ENCODE measurements at places on chromosomes 11 and 22. TPM values are rescaled to one million over a fixed set of nuclear protein-coding genes. Genes with fewer than 3 reads are reported as not detected.

The BATF2 gene
- total RNA-seq: not detected

The TBX10 gene
- total RNA-seq: not detected

The KIF18A gene
- 2.6 TPM for total RNA-seq

The CHRM1 gene
- total RNA-seq: not detected

The BARX2 gene
- total RNA-seq: not detected

The HSPB2 gene
- not detected for total RNA-seq

The OTOG gene
- total RNA-seq: not detected

The OR52H1 gene
- not detected for total RNA-seq

DNA sequence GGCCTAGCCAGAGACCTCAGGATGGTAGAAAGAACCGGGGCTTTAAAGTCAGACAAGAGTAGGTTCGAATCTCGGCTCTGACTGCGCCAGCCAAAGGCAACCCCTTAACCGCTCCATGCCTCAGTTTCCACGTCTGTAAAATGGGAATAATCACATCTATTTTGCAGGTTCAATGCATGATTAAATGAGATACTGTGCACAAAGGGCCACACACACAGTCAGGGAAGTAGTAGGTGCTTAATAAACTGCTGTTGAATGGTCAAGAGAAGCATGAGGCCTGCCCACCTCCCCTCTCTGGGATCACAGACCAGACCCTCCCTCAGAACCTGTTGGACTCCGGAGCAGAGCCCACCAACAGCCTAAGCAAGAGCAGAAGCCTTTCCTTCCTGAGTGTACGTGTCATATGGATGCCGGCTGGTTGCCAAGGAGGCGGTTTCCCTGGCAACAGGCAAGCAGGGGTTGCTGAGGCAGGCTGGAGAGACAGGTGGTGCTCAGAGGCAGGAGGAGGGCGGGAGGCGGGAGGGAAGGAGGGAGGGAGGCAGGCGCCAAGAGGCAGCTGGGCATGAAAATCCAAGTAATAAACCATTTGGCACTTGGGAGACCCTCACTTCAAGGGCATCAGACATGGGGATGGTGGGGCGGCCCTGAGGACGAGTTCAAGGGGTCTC is 43.9 kb downstream of the NFAM1 start:
- no peak for DNase-seq

- no peak for DNase-seq
These were observed 60.7 kb upstream of the CCDC89 start for GRCh38 chr11:85746670-85747069.

DNA sequence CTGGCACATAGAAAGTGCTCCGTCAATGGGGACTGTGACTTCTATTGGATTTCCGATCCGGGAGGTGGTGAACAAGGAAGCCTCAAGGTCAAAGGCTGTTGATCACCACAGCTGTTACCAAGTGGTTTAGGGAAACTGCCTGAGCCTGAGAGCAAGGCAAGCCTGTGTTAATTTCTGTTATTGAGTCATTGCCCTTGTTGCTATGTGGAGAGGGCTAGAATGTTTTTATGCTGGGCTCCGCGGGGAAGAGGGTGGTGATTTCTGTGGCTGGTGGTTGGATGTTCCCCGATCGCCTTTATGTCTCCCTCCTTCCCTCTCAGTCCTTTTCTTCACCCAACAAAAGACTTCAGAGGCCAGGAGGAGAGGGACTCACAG is 108.5 kb upstream of the ALX4 start:
- no peak for DNase-seq

- no peak for DNase-seq
These were observed 24.7 kb downstream of the PATZ1 start for GRCh38 chr22:31321421-31321820.

- no peak for DNase-seq
These were observed 133.5 kb upstream of the ZBED5 start for GRCh38 chr11:10991393-10991792.

- no peak for DNase-seq
These were observed 61.9 kb downstream of the BMAL1 start for GRCh38 chr11:13339195-13340153.

- peak; percentile 89 for DNase-seq
These were observed 12.2 kb upstream of the NPAS4 start for GRCh38 chr11:66408488-66409214.

DNA sequence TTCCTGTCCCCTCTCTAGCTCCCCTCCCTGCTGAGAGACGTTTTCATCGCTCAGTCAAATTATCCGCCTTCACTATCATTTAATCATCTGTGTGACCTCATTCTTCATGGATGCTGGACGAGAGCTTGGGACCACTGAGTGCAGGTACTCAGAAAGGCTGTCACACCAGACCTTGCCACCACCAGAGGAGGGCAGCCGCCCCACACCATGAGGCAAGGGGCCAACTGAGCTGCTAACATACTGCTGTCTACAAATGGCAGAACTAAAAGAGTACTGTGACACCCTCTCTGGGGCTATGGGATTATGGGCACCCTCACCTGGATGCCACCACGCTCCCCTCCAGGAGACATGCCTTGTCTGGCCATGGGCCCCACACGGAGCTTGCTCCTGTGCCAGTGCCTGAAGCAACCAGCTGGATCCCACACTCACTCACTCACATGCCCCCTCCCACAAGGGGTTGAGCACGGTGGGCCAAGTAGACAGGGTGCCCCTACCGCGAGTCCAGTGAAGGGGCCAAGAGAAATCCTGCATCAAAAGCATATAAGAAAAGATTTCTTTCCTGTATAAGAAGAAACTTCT is 670.0 kb upstream of the CCDC90B start:
- DNase-seq: no peak

DNA sequence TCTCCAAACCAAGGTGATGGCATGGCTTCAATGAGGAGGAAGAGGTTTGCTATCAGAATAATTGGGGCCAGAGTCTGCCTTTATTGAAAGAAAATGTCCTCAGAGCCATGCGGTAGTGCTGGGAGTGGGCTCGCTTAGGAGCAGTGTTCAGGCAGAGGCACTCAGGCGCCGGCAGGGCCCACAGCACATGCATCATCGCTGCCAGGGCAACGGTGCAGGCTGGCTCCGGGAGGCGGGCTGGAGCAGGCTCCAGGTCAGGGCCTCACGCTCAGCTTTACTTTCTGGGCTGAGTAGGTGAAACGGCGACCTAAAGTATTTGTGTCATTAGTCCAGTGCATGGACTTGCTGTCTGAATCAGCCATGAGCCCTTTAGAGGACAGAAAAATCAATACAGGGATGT is 169.9 kb upstream of the CCDC90B start:
- no peak for DNase-seq

DNA sequence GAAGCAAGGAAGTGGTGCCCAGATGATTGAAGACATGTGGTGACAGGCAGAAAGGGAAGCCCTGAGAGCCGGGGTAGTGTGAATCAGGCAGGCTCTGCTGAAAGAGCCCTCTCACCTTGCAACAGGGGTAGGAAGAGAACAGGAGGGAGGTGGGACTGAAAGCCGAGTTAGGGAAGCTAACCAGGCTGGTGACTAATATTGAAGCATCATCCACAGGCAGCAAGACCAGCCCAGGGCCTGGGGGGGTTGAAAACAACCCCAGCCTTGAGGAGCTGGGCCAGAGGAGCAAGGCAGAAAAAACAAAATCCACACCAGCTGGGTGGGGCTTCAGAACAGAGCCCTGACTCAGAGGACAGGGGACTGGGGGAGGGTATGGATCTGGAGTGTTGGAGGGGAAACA is 35.0 kb upstream of the CRTAM start:
- no peak for DNase-seq

- no peak for DNase-seq
These were observed 1.1 kb downstream of the MB start for GRCh38 chr22:35616043-35616442.

DNA sequence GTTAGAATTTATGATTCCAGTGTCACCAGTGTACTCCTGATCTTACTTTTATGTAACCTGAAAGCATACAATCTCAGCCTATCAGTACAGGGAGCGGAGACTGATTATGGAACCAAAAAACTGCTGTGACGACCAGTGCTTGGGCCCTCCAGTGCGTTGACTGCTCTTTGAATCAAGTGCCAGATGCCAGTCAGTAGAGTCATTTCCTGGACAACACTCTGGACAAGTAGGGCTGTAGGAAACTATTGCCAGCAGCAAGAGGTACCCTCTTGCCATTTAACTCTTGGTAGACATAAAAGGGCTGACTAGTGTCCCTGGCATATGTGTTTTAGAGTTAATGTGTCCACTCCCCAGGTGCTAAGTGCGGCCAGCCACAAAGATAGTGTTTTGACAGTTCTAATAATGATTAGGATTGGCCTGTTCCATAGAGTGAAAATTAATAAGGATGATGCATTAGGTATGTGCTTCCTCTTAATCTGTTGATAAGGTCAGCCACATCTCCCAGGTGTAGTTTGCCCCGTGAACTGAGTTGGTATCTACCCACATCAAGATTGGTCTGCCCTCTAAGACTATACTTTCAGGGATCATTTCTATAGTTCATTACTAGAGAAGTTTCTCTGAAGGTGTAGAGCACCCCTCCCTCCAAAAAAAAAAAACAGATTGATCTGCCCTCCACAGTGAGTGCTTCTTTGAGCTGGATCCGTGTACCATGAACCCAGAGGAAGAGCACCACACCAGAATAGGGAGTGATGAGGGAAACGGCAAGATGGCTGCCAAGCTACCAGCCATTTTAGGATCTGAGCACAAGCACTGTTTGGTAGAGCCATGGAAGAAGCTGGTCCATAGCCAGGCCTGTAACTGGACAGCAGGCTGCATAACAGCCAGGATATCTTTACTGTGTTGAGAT is 20.7 kb upstream of the AIFM3 start:
- no peak for DNase-seq

- no peak for DNase-seq
These were observed 12.1 kb downstream of the CCDC87 start for GRCh38 chr11:66580803-66581202.

DNA sequence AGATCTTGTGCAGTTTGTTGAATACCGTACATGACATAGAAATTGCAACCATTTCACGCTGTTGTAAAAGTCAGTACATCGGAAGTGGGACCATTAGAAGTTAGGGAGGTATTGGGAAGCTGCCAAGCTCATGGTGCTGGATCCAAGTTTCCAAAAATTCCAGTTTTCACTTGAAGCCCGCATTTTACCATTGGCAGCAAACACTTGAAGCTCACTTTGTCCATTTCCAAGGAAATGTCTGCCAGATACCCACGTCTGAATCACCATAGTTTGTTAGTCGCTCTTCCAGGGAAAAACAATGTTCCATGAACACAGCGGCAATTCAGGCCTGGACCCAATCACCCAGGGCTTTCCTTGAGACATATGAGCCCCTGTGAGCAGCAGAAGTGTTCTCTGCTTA is 22.6 kb upstream of the PARVB start:
- DNase-seq: no peak

DNA sequence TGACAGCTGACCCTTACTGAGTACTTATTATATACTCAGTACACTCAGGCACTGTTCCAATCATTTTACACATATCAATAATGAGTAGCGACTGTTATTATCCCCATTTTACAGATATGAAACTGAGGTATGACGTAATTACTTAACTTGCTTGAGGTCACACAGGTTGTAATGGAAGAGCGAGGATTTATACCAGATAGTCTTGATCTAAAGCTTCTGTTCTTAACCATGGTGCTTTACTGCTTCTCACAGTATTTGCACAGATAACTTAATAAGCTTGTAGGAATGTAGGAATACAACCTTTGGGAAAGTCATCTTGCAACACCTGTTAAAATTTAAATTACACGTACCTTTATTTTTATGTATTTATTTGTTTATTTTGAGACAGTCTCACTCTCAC is 31.7 kb upstream of the TMEM135 start:
- DNase-seq: no peak

DNA sequence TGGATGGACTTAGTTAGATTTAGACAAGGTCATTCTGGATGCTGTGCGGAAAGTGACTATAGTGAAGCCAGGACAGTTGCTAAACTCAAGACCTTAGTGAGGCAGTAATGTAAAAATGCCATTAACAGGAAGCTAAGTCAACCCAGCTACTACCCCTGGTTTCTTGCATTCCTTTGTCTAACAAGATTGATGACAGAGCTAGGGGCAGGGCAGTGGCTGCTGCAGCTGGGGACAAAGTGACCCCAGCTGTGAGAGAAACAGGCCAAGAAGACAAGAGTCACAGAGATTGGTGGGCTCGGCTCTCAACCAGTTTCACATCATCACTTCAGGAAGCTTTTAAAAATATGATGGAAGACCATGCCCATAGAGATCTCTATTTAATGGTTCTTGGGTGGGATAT is 110.4 kb upstream of the POU2AF2 start:
- DNase-seq: no peak

- DNase-seq: no peak
These were observed 30.6 kb downstream of the SREBF2 start for GRCh38 chr22:41863472-41863871.

- no peak for DNase-seq
These were observed 73.7 kb downstream of the FLI1 start for GRCh38 chr11:128767591-128768001.

- DNase-seq: no peak
These were observed 26.9 kb upstream of the APOBEC3A start for GRCh38 chr22:38930512-38930911.

GRCh38 chr11:68980776-68981065 is at the start of gene MRGPRD:
Gene MRGPRD, minus strand, starts transcription at chr11:68980986. Its CDS starts 0 bp downstream, at chr11:68980986.
- no peak for DNase-seq

GRCh38 chr11:85665733-85666132 is 804 bp upstream of the CREBZF start:
- no peak for DNase-seq

DNA sequence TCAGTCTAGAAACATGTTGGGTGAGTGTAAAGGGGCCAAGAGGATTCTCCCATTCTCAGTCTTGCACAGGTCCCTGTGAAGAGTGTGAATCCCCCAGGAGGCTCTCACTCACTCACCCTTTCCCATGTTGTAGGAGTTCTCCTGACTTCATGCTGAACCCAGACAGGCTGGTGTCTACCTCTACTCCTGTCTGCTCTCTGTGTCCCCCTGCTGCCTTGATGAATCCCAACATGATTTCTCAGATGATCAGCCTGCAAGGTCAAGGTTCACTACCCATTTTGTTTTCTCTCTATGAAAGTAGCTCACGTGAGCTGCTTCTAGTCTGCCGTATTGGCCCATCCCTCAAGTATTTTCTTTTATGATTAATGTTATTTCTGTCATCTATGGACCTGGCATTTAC is 500.6 kb downstream of the ETS1 start:
- no peak for DNase-seq

DNA sequence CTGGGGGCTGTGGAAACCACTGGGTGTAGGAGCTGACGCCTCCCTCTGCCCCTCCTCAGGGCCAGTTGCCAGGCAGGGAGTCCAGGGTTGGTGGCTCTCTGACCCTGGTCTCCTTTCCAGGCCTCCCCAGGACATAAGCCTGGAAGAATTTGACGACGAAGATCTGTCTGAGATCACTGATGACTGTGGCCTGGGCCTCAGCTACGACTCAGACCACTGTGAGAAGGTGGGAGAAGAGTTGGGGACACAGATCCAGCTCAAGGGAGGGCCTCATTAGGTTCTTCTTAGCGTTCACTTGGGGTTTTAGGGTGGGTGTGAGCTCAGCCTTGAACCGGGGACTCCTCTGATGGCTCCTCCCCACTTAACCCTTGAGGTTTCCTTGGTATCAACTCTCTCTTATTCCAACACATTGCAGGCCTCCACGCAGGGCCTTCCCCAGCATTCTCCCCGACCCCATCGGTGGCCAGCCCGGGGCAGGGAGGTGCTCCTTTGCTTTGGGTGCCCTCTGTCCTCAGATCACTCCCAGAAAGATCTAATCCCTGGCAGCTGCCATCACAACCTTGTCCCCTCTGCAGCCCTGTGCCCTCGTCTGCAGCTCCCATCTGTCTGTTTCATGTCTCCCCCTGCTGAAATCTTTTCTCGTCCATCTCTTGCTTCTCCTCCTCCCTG is 1.2 kb downstream of the MAPK8IP2 start:
- DNase-seq: no peak

GRCh38 chr11:72932132-72932570 is 117.9 kb downstream of the ATG16L2 start:
- DNase-seq: no peak
